ENCODE measurements at places on chromosomes 6 and 20.

DNA sequence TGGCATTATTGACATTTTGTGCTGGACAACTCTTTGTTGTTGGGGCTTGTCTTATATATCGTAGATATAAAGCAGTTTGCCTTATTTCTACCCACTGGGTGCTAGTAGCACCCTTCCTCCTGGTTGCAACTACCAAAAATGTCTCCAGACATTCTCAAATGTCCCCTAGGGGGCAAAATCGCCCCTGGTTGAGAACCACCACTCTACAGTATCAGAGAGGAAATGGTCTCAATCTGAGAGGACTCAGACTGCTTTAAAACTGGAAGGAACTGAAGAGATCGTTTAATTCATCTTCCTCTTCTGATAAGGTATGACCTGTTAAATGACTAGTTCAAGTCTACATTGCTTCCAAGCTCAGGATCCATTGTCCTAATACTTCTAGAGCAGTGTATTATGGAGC is 14.9 kb downstream of the SH3BGRL2 start:
- DNase-seq, result no peak

- no peak for DNase-seq
These were observed 199.0 kb upstream of the KCNG1 start for GRCh38 chr20:51221791-51222408.

DNA sequence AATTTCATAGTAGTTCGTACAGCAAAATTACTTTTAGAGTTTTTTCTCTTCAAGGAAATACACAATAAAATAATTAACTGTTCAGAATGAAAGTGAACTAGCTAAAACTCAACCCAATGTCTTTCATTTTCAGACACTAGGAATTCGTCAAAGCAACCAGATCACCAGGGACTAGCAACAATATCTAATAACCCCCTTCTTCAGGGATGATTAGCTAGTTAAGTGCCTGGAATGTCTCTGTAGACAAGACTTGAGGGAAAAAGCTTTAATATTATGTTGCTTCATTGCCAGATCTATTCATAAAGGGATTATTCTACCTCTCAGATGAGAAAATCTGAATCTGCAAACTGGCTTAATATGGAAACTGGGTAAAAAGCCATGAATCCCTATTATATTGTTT is 41.8 kb upstream of the OR14J1 start:
- no peak for DNase-seq

DNA sequence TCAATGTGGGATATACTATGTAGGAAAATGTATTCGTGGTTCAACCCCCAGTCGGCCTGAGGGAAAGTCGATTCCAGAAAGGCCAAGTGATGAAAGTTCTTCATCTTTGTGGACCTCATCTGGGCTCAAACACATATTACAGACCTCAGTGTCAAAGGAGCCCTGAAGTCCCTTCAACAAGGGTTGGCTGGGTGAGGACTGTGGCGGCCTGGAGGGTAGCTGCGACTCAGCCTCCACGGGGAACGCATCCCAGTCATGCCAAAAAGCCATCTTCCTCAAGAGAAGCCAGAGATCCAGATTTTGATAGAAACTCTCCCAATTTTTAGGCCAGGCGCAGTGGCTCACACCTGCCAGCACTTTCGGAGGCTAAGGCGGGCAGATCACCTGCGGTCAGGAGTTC is 158.6 kb upstream of the PTPN1 start:
- no peak for DNase-seq

DNA sequence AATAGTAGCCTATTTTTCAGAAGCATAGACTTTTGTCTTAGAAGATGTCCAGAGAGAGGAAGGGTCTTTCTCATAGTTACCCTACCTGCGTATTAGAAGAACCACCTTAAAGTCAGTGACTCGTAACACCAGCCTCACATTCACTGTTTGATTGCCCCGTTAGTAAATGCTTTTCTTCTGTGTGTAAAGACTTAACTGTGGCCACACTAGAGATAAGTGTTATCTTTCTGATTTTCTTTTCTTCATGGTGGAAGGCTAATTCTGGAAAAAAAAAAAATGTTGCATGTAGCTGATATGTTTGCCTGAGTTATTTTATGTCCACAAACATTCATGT is 83.9 kb downstream of the SAMD3 start:
- DNase-seq, result no peak
